ENCODE measurements at places on chromosomes 2 and 18.

DNA sequence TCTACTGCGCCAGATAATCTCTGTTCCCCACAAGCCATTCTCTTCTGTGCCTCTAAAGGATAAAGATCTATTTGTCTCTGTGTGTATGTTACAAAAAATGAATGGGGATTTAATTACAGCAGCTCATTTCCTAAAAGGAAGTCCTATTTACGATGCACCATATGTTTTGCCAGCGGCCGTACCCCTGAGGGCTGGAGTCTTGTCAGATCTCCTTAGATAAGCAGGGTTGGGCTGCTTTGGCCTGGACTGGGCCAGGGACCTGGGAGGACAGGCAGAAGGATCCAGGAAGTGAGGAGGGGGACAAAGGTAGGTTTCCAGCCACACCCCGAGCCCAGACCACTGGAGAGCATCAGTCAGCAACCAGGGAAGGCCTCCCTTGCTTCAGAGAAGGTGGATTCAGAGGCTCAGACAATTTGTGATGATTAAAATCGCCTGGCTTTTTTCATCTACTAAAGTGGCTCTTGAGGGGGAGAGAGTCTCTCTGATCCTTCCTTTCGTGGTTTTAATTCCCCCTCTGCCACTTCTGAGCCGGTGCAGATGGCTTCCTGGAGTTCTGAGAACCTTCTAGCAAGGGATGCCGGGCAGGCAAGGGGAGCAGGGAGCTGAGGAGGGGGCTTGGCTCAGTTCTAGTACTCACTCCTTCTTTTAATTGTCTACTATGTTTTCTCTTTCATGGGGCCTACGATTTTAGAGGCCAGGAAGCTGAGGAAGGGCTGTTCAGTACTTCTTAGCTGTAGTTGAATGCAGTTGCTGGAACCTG lies 42.1 kb downstream of the MYCN start:
- no peak for DNase-seq

GRCh38 chr2:85801871-85802270 lies 48.1 kb downstream of the ATOH8 start:
- DNase-seq, result no peak

DNA sequence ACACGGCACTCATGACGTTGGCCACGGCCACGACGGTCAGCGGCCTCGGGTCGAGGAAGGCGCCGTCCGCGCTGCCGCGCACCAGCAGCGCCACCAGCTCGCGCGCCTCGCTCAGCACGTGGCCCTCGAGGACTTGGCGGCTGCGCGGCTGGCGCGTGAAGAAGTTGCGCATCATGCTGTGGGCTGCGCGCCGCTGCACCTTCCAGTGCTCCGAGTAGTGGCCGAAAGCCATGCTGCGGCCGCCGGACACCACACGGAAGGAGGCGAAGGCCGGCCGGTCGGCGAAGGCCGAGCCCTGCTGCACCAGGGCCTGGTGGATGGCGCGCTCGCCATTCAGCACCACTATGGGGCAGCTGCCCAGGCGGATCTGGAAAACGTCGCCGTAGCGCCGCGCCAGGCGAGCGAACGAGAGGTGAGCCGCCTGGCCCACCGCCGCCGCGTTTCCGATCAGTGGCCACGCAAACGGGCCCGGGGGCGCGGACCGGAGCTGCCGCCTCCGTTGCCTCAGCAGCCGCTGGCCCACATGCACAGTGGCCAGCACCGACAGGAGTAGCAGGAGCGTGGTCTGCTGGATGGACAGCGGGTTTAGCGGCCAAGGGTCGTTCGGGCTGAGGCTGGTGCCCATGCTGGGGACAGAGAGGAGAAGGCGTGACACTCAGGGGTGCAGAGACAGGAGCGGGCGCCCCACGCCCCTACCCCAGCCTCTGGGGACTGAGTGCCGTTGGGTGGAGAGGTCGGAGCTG lies 1.0 kb downstream of the CYP1B1 start:
- DNase-seq, result no peak

- no peak for DNase-seq
Measured at GRCh38 chr2:137183206-137183898, 418.0 kb downstream of the THSD7B start.

GRCh38 chr18:10546557-10547300 lies 20.9 kb downstream of the NAPG start:
- DNase-seq, result no peak

DNA sequence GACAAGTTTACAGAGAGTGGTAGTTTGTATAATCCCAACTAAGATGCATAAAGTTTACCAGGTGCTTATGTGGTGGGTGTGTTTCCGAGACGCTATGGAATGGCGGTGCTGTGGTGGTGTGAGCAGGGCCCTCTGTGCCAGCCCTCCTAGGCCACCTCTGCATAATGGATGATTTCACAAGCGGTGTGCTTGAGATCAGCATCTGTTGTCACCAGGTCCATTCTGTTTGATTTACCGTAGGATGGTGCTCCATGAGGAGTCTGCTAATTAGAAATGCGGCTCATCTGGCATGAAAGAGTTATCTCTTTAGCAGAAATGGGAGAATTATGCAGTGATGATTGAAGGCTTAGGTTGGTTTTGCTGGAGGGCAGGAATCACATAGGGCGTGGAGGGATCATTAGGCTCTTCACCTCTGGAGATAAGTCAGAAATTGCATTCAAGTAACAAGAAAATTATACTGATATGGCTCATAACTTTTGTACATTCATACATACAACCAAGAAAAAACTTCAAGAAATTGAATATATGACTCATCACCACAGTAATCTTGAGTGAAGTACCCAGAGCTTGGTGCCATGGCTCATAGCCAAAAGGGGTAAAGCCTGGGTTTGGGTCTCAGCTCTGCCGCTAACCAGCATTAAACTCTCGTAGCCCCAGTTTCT lies 41.4 kb downstream of the CRIM1 start:
- DNase-seq, result no peak

- no peak for DNase-seq
Measured at GRCh38 chr2:193581807-193582206, 1387.1 kb upstream of the TMEFF2 start.

- no peak for DNase-seq
Measured at GRCh38 chr18:31217038-31217849, 54.6 kb upstream of the DSC1 start.

GRCh38 chr2:68741238-68741637 lies 6.6 kb downstream of the ARHGAP25 start:
- DNase-seq, result no peak

GRCh38 chr2:135960656-135961551 lies 24.5 kb downstream of the DARS1 start:
- DNase-seq, result no peak

- DNase-seq, result no peak
Measured at GRCh38 chr18:21230436-21230835, 11.6 kb upstream of the GREB1L start.

- no peak for DNase-seq
Measured at GRCh38 chr2:3633089-3633981, 24.7 kb upstream of the ALLC start.

- DNase-seq, result no peak
Measured at GRCh38 chr2:237202288-237203030, 116.8 kb downstream of the COPS8 start.

DNA sequence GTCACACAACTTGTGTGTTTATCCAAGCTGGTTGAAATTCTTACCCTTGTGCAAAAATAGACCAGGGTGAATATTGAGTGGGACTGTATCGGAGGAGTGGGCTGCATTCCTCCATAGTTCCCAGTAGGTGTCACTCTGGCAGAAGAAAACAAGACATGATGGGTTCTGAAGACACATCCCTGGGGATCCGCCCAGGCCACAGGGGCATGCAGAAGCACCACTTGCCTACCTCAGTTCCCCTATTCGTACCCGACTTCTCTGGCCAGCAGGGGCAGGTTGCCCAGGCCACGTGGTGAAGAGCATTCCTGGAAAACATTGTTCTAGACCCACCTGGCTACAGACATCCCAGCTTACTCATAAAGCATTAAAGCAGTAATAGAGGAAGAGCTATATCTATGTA lies 168.2 kb downstream of the FAM210A start:
- DNase-seq, result peak; percentile 23

DNA sequence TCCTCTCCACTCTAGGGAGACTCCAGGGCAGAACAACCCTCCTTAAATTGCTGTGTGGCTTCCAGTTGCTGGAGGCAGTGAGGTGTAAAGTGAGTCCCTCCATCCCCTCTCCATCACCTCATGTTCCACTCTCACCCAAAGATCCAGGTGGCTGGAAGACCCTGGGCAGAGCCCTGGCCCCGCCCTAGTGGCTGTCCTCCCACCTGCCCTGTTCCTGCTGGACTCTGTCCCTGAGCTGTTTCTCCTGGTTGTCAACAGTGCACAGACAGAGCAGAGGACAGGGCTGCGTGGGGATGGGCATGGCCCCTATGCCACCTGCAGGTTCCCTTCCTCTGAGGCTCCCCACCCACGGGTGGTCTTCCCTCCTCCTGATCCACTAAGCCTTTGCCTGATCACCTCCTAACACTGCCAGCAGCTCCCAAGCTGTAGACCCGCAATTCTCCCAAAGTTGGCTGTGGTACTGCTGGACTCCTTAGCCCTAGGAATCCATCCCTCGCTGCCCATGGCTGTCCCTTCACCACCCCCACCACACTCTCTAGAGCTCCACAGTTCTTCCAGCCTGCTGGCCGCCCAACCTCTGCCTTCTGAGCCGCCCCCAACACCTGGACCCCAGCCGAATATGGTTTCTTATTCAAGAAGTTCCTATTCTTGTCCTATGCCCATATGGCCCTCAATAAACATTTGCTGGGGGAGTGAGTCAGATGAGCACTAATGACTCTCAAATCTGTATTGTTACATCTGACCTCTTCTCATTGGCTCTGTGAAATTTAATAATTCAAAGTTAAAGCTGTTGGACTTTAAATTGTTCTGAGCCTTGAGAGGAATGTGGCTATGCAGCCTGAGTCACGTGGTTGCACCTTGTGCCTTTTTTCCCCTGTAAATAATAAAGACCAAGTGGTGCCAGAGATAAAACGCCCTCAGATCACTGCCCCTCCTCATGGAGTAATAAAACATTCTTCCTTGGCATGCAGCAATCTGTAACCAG lies 260.0 kb upstream of the HS6ST1 start:
- no peak for DNase-seq

GRCh38 chr2:239348563-239349452 lies 52.0 kb downstream of the HDAC4 start:
- no peak for DNase-seq

- no peak for DNase-seq
Measured at GRCh38 chr2:42390401-42390969, 29.5 kb upstream of the COX7A2L start.

GRCh38 chr2:96423828-96424227 lies 81.3 kb downstream of the NEURL3 start:
- no peak for DNase-seq

- no peak for DNase-seq
Measured at GRCh38 chr2:200393191-200393590, 86.7 kb downstream of the SPATS2L start.

DNA sequence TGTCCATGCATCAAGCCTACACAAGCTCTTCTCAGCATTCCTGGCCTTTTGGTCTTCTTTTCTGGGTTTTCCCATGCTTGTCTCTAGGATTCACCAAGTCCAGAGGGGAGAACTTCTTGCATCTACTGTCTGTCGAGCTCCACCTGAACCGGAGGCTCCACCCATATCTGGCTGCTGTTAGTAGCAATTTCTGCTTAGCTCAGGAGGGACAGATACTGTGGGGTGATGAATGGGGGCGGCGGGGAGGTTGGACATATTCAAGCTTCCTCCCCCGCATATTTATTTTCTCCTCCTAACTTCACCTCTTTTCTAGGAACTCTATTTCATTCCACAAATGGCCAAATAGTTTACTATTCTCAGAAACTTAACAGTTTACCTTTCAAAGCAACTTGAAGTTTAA lies 163.5 kb downstream of the PTH2R start:
- DNase-seq, result no peak

- no peak for DNase-seq
Measured at GRCh38 chr2:27991146-27991545, 100.6 kb downstream of the BABAM2 start.

- DNase-seq, result no peak
Measured at GRCh38 chr2:179860255-179861026, 971 bp downstream of the ZNF385B start.

DNA sequence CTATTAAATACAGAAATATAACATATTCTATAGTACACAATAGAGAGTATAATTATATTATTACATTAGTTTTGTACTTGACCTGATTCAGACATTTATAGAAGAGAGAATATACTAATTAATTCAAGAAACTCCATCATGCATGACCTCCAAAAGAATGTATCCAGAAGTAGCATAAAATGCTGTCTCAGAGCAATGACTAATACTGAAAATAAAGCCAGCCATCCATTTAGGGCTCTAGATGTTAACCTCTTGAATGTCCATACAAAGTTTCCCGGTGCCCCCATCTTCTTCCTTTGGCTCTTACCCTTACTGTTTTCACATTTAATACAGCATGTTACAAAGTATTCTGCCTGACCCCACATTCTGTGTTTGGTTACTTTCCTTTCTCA lies 102.0 kb downstream of the ARHGAP15 start:
- no peak for DNase-seq

DNA sequence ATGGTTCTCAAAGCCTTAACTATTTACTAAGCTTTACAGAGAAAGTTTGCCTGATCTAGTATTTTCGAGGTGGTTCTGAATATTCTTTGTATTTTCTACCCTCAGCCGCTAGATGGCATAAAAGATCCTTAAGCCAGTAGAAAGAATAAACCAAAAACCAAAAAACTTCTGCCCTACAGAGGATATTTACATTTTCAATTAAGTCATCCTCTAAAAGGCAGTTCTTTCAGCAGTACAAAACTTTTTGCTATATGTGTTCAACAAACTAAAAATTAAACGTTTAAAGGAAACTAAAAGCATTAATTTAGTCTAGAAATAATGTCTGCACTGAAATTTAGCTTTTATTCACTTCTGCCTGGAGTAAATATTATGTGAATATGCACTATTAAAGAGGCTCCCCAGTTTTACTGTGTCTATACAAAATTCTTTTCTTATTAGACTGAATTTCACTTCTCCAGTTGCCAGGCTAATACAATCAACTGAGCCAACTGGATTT lies 297.5 kb downstream of the PIEZO2 start:
- DNase-seq, result peak; percentile 67

GRCh38 chr18:37671530-37671929 lies 105.9 kb upstream of the CELF4 start:
- no peak for DNase-seq

DNA sequence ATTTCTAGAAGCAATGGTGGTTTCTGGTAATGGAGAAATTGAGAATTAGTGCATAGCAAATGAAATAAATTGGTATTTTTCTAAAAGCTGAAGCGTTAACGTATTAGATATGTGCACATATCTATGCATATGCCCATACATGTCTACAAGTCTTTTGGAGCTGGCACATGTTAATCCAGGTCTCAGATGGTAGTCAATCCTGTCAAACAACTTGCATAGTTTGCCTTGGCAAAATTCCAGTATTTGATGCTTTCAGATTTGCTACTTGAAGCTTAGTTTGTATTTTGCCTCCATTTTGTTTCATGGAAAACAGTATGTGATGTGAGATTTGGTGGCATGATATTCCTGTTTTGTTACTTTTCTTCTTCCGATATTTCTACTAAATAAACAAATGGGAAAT lies 304.6 kb downstream of the PARD3B start:
- DNase-seq, result no peak

- DNase-seq, result no peak
Measured at GRCh38 chr2:236040600-236041328, 127.4 kb downstream of the GBX2 start.

DNA sequence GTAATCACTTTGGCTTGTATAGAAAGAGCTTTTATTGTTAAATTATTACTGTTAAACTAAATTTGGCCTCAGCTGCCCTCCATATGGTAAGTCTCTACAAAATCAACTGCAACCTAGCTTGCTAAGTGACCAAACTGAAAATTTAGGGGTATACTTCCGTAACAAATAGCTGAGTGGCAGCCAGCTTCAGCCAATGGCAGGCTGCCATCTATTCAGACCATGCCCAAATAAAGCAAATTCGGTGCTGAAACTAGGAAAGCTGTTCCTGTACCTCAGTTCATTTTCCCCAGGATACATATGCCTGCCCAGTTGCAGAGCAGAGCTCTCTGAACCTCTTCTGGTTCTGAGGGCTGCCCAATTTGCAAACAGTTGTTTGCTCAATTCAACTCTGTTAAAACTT lies 94.8 kb downstream of the EML6 start:
- DNase-seq, result no peak
